ENCODE measurements at places on chromosomes 3 and 15.

- no peak for DNase-seq
Measured at GRCh38 chr3:53495520-53496391, 1.3 kb downstream of the CACNA1D start.

DNA sequence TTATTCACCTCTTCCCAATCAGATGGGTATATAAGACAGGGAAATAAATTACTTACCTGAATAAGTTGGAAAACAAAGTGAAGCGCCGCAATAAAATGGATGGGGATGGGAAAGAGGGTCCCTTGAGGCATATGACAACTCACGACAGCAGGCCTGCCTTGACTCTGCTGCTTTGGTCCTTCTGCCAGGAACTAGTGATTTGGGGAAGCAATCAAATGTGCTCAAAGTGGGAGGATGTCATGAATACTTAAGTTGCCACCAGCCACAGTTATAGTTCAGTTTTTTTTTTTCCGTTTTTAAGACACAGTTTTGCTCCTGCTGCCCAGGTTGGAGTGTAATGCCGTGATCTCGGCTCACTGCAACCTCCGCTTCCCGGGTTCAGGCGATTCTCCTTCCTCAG lies 4.6 kb downstream of the PARL start:
- DNase-seq, result no peak

DNA sequence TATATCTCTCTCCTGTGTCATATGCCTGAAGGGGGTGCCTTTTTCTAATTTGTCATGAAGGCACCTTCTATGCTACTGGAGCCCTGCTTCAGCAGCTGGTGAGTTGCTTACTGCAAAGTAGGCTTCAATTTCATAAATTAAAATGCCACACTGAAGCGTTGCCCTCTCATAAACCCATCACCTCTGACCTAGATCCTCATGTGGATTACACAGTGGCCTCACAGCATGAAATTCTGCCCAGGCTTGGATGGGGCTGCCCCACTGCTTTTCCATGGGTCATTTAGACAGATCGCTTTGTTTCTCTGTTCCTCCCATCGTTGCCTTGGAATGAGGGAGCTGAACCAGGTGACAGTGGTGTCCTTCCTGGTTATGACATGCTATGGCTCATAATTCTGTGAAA lies 131.2 kb downstream of the RPL22L1 start:
- DNase-seq, result no peak

DNA sequence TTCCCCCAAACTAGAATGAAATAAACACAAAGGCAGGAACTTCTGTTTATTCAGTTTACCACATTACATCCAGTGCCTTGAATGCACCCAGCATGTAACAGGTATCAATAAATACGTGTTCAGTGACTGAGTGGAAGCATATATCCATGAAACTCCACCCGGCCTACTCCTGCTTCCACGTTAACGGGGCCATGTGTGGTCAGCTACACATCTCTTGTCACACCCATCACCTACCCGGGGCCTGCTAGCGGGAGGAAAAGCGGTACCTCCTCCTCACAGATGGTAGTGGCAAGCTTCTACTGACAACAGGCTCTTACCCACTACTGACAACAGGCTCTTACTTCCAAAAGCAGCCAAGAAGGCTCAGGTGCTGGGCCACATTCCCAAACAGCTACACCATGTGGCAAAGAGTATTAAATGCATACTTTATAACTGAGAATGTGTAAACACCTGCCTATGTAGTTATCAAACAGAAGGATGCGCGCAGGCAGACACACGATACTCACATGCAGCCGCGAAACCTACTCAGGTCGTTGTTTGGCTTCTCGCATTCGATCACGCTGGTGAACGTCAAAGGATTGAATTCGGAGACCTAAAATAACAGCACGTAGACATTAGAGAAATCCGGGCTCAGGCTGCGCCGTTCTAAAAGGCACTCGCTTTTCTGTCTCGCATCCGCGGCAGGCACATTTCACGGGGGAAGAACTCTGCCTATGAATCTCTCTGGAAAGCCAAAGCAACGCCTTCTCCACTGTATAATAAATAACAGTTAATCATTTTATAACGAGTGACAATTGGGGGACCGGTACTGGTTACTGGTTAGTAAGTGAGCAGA lies 127.4 kb downstream of the ATP10A start:
- DNase-seq, result no peak

DNA sequence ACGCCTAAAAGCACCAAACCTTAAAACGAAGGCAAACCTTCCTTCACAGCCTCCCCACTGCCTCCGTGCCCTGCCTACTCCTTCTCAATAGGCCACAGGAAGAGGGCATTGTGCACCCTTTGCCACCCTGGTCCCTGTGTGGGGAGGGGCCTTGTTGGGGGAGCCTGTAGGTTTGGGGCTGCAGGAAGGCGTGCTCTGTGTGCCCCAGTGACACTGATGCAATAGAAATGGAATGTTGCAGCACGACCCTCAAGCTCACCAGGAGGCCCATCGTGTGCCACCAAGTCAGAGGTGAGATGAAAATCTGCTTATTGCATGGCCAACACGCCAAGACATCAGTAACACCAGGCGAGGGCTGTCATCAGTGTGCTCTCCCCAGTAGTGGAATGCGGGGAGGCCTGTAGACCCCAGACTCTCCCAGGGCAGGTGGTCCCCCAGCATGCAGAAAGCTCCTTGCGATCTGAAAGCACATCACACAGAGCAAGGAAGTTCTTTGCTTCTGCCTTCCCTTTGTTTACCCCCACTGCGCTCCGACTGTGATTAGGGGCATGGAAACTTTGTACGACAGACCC lies 86.2 kb downstream of the ASB7 start:
- no peak for DNase-seq

DNA sequence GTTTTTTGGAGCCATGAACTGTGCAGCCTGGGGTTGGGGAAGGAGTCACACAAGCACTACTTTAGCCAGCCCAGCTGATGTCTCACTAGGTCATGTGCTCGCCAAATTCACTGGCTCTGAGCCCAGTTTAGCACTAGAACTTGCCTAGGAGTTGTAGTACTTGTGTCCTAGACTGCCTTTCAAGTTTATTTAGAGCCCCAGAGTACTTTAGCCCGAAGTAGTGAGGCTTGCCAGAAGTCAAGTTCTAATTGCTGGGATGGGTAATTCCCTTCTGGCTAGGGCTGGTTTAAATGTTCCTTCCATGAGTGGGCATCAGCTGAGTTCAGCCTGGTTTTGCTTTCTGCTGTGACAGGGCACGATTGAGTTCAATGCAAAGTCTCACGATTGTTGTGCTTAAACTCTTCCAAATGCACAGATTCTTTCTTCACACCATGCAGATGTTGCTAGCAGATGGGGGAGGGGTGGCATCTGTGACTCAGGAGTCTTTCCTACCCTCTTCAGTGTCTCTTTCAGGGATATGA lies 228.2 kb upstream of the ZPLD1 start:
- DNase-seq, result no peak

DNA sequence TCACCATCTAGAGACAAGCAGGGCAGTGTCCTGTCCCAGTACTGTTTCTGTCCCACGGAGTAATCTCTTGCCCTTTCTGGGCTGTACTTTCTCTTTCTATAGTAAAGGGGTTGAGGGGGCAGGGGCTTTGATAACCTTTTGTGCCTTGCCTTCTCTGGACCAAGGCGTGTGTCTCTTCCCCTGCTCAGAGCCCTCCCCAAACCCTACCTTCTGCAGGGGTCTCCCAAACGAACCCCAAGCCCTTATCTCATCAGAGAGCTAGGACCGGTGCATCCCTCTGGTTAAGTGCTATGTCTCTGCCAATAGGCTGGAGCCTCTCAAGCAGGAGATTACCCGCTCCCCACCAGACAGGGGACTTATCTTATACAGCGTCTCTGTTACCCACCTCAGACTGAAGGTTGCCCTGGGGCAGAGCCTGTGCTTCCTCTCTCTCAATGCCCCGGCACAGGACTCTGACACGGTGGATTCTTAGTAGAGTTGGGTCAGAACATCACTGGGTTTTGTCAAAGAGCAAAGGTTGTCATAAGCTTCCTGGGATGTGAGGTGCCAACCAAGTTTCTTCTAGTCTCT lies 2.9 kb downstream of the PLEKHO2 start:
- DNase-seq, result no peak

Measured in stimulated activated CD8-positive, alpha-beta memory T cell treated with anti-CD3 and anti-CD28 coated beads, Interleukin-4, amount 100 ng/mL, for 1 hour (primary cell).